Stimulated activated CD8-positive, alpha-beta memory T cell treated with anti-CD3 and anti-CD28 coated beads, Interleukin-7, amount 100 ng/mL, for 48 hours (primary cell): ENCODE measurements at places on chromosomes 5 and 9.

DNA sequence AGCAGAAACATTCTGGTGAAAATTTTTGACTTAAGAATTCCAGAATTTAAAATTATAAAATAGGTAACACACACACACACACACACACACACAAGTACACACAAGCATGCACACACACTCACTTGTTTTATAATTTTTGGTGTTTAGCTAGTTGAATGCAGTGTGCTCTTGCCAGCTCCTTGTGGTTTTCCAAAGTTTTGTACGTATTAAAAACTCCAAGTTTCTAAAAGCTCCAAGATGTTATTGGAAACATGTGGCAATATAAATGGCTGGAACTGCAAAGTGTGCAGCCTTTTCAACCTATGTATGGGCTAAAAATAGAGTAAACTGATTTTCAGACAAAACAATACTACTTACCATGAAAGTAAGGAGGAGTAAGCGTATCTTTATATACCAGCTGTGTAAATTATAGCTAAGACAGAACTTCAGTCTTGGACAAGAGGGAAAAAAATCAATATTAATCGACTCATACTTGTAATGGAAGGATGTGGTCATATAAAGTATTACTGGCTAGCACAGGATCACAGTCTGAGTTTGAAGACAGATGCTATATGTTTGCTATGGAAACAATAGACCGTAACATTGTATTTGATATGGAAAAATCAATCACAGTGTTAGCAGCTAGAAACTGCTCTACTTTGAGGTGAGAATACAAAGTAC, 727.1 kb upstream of the GRAMD2B start:
- no peak for DNase-seq

- no peak for DNase-seq
These were observed 5.4 kb downstream of the MED22 start for GRCh38 chr9:133342570-133342969.

DNA sequence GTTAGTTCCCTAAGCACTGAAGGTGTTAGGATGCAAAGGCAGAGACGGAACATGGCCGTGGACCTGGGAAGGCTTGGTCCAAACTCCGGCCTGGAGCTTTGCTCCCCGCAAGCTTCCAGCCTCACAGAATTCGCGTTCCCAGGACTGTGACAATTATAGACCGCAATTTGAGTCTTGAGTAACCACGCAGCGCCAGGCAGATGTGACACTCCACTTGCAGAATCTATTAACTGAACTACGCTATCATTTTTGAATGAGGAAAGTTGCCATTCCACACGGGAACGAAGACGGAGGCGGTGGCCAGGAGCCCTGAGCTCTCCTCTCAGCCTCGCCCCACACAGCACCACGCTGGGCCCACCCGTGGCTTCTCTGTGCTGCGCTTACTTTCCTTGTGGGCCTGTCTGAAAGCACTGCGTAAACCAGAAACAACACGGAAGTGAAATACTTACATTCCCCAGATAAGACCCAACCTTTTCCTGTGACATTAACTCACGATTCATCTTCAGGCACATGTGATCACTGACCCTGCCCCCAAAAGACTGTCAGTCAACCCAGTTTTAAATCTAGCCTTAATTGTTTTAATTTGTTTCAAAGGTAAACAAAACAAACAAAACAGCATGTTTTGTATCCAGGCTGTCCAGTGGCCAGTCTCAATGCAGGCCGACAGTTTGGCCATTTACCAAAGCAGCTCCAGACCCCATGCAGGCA, 16.1 kb upstream of the COL5A1 start:
- DNase-seq, result no peak

- no peak for DNase-seq
These were observed 176.7 kb downstream of the NXNL2 start for GRCh38 chr9:88711719-88712118.

- no peak for DNase-seq
These were observed 26.1 kb downstream of the GLT6D1 start for GRCh38 chr9:135612981-135613910.
